ENCODE measurements at places on chromosomes 1 and 21.

DNA sequence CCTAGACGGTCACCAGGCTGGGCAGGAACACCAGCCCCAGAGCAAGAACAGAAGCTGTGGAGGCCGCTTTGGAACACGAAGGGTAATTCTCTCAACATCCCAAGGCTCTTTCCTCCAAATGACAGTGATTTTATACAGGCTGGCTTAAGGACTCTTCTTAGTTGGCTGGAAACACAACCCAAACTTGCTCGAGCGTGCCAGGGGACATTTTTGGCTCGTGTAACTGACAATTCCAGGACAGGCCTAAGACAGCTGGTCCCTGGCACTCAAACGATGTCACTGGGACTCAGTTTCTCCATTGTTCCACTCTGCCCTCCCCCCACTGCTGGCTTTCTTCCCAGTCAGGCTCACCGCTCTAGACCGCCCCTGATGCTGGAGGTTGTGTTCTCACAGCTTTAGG is 164.7 kb downstream of the NPHP4 start:
- DNase-seq: no peak

GRCh38 chr1:93317207-93317606 is 28.5 kb upstream of the DR1 start:
- no peak for DNase-seq

GRCh38 chr21:42545745-42546144 is 32.1 kb downstream of the SLC37A1 start:
- DNase-seq: no peak

DNA sequence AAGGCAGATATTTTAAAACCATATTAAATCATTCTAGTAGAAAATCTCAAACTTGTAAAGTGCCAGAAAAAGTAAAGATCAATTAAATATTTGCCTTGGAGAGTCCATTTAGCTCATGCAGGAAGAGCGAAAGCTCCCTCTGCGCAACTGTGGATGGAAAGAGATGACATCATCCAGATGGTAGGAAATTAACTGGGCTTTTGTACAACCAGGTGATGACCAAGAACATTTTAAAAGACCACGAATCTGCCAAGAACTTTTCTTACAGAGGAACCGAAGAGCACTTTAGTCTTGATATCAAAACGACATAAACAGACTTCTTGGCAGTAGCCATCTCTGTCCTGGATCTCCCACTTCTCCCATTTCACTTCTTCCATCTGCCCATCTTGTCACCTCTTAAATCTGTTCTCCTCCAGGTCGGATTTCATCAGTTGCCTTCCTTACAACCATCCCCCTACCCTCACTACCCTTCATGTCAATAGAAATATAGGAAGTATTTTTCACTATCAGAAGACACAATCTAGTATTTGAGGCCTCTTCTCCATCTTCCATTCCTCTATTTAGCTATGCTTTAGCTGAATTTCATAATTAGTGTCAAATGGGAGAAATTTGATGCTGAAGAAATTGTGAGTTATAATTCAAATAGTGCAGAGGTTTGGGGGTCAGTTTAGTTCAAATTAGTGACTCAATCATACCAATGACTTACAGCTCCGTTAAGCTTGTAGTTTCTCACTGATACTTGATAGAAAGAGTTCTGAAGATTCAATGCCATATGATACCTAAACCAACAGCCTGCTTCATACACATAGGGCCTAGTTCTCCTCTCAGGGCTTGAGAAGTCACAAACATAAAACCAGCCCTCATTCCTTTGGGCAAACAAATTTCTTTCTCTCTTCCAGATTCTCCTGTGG is 22.0 kb upstream of the DNASE2B start:
- DNase-seq: no peak

- DNase-seq: no peak
Measured at GRCh38 chr1:15116966-15117365, 36.6 kb upstream of the TMEM51 start.
